Small intestine (tissue), 16 donors: ENCODE measurements at places on chromosomes 11 and 22.

DNA sequence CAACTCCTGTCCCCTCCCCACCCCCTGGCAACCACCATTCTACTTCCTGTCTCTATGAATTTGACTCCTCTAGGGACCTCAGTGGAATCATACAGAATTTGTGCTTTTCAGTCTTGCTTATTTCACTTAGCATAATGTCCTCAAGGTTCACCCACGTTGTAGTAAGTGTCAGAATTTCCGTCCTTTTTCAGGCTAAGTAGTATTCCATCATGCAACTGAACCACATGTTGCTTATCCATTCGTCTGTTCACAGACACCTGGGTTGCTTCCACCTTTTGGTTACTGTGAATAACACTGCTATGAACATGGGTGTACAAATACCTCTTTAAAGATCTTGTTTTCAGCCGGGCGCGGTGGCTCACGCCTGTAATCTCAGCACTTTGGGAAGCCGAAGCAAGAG, 16.5 kb downstream of the CELSR1 start:
- H3K36me3 ChIP-seq, result no peaks in the 10 kb centered on the region
- no peak overlapping the region for H3K27ac ChIP-seq
- DNase-seq, result no peak
- H3K4me3 ChIP-seq, result no peak overlapping the region
- peaks cover 12% of the 10 kb centered on the region for H3K4me1 ChIP-seq

GRCh38 chr11:63611395-63611747, 2.9 kb downstream of the PLAAT3 start:
- no peak overlapping the region for H3K27ac ChIP-seq
- DNase-seq, result no peak
- no peaks in the 10 kb centered on the region for H3K27me3 ChIP-seq
- H3K36me3 ChIP-seq, result no peaks in the 10 kb centered on the region

GRCh38 chr11:132278801-132279574, 908.6 kb downstream of the NTM start:
- no peaks in the 10 kb centered on the region for H3K36me3 ChIP-seq
- no peak overlapping the region for H3K27ac ChIP-seq
- no peaks in the 10 kb centered on the region for H3K4me1 ChIP-seq
- H3K4me3 ChIP-seq, result no peak overlapping the region
- peak; percentile 6 for DNase-seq
- no peaks in the 10 kb centered on the region for H3K27me3 ChIP-seq

GRCh38 chr22:29707010-29707409, 12.8 kb upstream of the CABP7 start:
- H3K36me3 ChIP-seq, result no peaks in the 10 kb centered on the region
- H3K4me3 ChIP-seq, result no peak overlapping the region
- H3K4me1 ChIP-seq, result peaks cover 23% of the 10 kb centered on the region
- DNase-seq, result no peak
- no peaks in the 10 kb centered on the region for H3K27me3 ChIP-seq

GRCh38 chr11:119829402-119829801, 100.4 kb upstream of the NECTIN1 start:
- H3K36me3 ChIP-seq, result no peaks in the 10 kb centered on the region
- H3K27me3 ChIP-seq, result peaks cover 2% of the 10 kb centered on the region
- no peak for DNase-seq

GRCh38 chr11:8204596-8204995, 35.8 kb upstream of the RIC3 start:
- H3K4me1 ChIP-seq, result no peaks in the 10 kb centered on the region
- DNase-seq, result no peak
- peaks cover 17% of the 10 kb centered on the region for H3K27me3 ChIP-seq
- no peak overlapping the region for H3K4me3 ChIP-seq

GRCh38 chr11:36212564-36213392, 76.4 kb downstream of the COMMD9 start:
- no peaks in the 10 kb centered on the region for H3K36me3 ChIP-seq
- no peak overlapping the region for H3K4me3 ChIP-seq
- no peak overlapping the region for H3K27ac ChIP-seq
- peaks cover 27% of the 10 kb centered on the region for H3K4me1 ChIP-seq

GRCh38 chr11:111819161-111819828, 52.1 kb downstream of the ALG9 start:
- DNase-seq, result no peak
- no peaks in the 10 kb centered on the region for H3K4me1 ChIP-seq
- no peak overlapping the region for H3K4me3 ChIP-seq
- no peak overlapping the region for H3K27ac ChIP-seq
- no peaks in the 10 kb centered on the region for H3K27me3 ChIP-seq

DNA sequence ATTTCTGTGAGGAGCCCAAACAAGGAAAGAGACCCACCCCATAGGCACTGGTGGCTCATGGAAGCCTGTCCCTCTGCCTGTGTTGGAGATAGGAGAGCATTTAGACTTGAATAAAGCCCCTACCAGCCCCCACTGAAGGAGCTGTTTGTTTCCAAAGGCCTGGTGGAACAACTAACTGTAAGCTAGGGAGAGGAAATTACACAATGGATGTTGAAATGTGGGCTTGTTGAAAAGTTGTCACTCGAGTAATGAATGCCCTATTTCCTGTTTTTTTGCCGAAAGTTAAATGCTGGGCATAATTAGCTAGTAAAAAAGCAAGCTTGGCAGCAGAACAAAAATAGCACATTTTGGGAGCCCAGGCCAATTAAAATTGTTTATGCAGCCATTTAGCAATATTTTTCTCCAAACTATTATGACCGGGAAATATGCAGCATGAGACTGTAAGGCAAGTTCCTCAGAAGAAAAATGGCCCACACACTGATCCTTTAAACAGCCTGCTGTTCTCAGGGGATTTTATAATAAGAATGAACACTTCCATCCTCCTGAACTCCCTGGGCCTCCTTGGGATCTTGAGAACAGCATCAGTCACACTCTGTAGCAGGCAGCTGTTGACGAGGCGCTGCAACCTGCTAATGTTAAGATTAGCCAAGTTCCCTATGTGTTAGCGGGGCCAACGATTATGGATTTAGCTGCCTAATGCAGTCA, 38.6 kb upstream of the LMO2 start:
- H3K4me3 ChIP-seq, result no peak overlapping the region
- no peak for DNase-seq
- peak overlapping the region; percentile 16 for H3K27ac ChIP-seq
- no peaks in the 10 kb centered on the region for H3K27me3 ChIP-seq
